T follicular helper cell (primary cell): ENCODE measurements at places on chromosomes 3 and 15.
A peak's percentile ranks its signal among the peaks of the same experiment; 100 is the strongest.

DNA sequence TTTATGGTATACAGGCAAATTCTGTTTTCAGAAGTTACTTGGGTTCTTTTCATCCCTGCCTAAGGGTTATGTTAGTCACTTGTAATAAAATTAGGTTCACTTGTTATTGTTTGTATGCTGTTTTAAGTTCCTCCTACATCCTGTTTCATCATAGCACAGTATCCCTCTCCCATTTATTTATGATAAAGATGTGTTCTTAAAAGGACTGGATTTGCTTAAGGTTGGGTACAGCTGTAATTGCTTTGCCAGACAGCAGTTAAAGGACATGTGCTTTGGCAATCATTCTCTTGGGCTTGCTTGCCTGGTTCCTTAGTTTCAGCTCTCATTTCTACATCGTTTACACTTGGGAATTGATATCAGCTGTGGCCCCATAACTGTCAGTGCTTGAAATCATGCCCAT is 11.7 kb downstream of the ATP2C1 start:
- DNase-seq, result no peak

- DNase-seq, result peak; percentile 91
Observed at GRCh38 chr15:74842581-74843444, at the start of gene ULK3. ULK3 (minus strand) TSS chr15:74843156; CDS start chr15:74843105, 51 bp downstream.

DNA sequence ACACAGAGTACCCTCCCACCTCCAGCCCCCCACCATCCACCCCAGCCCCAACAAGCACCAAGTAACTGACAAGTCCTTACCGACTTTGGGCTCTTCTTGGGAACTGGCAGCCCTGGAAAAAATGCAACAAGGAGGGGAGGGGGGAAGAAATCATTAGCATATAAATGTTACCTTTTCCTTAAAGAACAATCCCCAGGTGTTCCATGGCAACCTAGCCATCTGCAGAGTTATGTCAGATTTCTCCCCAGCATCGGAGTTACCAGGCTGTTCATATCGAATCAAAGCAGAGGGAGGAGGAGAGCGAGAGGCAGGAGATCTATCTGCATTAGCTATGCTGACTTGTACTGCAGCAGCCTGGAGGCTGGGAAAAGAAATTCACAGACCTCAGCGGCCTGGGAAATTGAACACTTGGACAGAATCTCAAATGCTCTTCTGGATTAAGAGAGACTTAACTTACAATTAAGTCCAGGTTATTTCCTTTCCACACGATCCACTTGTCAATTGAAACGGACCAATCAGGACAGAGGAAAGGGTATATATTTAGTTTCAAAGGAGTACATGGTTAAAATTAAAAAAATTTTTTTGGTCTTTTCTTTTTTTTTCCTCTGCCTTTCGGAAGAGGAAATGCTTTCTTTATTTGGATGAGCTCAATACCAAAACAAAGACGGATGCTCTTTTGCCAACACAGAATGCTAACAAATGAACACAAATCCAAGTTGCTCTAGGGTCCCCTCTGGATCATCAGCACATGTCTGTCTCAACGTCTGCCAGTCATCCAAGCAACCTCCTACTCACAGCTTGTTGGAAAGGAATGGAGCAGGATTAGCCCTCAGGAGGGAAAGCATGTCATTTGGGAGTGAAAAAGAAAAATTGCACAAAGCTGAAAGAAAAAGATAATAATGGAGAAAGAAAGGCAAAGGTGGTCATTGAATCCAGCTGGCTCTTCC is 637.1 kb downstream of the MAGI1 start:
- no peak for DNase-seq

- DNase-seq, result no peak
Observed at GRCh38 chr3:122318620-122319019, 6.4 kb upstream of the CSTA start.

DNA sequence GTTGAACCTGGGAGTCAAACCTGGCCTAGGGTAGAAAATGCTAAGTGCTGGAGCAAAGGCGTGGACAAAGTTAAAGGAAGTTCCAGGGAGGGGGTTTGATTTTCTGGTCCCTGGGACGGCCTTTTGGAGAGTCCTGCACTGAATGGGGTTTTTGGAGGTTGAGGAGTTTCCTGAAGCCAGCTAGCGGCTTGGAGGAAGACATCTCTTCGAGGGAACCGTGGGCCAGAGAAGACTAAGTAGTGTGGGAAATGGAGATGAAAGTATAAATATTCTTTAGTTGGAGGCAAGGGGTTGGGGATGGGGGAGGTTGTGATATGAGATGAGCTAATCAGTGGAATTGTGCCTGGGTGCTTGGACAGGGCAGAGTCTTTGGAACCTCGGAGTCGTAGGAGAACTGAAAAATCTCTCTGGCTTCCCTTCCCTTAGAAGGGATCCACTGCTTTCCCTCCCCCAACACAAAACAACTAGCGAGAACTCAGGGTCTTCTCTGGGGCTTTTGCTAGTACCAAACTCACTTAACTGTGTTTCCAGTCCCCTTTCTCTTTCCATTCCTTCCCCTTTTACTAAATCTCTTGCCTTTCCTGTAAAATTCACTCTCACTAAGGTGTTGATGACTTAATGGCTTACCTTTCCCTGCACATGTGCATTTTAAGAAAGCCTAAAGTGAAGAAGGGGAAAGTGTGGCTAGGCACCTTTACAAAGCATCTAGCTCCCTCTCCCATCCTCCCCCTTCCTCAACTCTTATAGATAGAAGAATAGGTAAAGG is 1.0 kb downstream of the LPP start:
- DNase-seq, result no peak

- DNase-seq, result no peak
Observed at GRCh38 chr15:51071578-51071977, 23.1 kb downstream of the TNFAIP8L3 start.

DNA sequence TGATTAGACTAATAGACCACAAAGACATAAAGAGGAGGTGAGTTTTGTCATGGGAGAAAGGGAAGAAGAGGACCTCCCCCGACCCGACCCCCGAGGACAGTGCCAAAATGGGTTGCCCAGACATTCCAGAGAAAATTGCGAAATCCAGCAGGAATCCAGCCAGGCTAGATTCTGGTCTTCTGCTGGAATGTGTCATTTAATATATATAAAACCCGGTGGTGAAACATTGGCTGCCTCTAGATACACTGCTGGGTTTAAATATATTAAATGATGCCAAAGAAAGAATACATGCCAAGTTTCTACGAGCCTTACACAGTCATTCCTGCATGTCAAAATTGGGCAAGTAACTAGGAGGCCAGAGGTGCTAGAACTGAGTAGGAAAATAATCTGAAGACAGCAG is 45.3 kb upstream of the SPESP1 start:
- no peak for DNase-seq

DNA sequence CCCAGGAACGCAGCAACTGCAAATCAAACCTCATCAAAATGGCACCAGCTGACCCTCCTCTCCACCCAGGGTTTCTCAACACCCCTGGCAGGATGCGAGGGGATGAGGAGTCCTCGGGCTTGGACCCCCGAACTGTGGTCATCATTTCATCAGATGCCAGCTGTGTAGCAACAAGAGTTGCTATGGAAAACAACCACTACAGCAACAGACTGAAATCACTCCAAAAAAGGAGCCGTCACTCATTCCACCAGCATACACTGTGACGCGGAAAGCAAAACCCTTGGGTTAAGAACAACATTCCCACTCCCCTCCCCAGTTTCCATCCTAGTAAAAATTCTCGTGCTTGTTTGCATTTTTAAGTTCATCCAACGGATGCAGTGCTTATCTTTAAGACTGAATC is 40.1 kb downstream of the VGLL4 start:
- DNase-seq, result no peak

- no peak for DNase-seq
Observed at GRCh38 chr3:146200461-146201220, 39.7 kb upstream of the PLOD2 start.
